ENCODE measurements at places on chromosomes 1 and 21.
A peak's percentile ranks its signal among the peaks of the same experiment; 100 is the strongest.

DNA sequence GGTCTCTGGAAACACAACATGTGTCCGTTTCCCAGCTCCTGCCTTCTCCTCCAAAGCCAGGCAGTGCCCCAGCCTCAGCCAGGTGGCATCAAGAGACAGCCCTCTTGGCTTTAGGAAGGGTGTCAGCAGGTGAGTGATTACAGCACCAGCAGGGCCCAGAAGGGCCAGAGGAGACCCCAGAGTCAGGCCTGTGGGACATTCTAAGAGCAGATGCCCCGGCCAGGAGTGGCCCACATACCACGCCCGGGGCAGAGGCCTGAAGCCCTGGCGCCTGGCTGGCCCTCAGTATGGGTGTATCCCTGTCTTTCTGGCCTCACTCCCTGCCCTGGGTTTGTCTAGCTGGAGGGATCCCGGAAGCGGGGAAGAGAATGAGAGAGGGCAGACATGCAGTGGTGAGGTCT lies 109.2 kb downstream of the CASZ1 start:
- DNase-seq: no peak

DNA sequence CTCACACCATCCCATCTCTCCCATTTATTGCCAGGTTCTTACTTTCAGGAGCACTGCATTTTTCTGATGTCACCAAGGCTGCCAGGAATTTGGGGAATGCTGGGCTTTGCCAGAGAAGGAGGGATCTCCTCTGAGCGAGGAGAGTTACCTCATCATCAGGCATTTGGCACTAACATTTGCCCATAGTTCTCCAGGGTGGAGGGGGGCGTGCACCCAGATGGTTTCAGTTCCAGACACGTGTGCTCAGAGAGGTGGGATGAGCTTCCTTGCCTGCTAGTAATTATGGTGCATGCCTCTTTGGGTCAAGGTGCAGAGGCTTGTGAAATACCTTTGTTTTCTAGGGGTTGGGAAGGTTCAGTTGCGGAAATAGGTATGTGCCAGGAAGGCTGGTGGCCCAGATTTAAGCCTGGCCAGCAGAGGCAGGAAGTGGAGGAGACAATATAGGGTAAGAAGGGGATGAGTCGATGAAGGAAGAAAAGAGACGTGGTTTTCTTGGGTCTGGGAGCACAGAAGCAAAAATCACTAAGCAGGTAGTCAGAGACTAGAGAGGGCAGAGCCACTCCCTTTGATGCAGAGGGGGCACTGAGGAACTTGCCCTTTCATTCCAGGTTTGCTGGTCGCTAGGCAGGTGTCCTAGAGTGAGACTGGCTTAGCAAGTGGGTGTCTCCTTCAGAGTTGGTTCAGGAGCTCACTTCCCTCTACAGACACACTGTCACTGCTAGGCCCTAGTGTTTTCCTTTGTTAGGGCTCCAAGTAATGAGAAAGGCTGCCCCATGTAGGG lies 7.2 kb downstream of the TUFT1 start:
- DNase-seq: no peak

DNA sequence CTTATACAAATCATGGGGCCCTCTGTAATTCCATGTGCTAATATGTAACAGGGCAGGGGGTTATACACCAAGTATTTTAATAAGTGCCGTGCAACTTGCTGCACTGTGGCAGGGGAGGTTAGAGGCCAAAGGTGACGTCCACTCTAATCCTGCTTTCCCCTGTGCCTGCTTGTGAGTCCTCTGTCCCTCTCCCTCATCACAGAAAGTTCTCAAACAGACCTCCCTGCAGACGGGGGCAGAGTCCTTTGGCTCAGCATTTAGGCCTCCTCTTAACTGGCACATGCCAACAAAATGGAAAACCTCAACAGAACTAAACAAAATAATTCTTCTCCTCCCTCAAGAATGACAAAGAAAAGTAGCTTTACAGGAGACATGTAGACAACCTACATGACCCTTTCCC lies 2.9 kb downstream of the RXRG start:
- peak; percentile 49 for DNase-seq

GRCh38 chr1:31259746-31260145 lies 20.1 kb upstream of the NKAIN1 start:
- no peak for DNase-seq

- DNase-seq: no peak
These were observed at the start of gene TNFAIP8L2 for GRCh38 chr1:151156515-151156819. TSS of gene TNFAIP8L2 (plus strand) at chr1:151156649. CDS start at chr1:151158698, 2,049 bp downstream.

DNA sequence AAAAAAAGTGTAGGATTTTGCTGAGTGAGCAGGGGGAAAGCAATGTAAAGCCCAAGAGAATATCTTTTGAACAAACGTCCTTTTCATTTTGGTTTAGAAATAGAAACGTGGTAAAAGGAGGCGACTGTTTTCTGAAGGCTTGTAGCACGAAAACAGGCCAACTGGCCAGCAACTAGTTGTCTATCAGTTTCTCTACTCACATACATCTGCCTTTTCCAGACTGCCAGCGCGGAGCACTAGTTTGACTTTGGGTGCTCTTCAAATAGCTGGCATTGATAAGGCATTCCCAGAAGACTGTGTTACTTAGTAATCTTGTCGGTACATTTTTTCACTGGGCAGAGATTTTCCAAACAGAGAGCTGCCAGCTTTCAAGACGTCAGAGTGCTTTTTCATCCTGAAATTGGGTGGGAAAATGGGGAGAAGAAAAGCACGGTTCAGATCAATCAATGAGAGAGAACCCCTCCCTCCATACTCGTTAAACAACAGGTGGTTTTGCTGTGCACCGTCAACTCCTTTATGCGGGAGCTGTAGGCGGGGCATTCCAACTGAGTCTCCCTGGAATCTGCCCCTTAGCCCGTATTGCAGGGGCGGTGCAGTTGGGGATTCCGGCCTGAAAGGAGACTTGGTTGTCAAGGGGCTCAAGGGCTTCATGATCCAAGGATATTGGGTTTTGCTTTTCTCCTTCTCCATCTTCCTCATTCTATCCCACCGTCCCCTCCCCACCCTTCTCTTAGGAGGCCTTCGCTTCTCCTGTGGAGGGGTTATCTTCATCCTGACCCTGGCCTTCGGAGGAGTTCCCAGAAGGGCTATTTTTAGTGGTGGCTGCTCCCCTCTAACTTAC lies 884 bp upstream of the LRRC8C start:
- DNase-seq: no peak

GRCh38 chr21:45854690-45855247 lies 126.8 kb upstream of the COL6A1 start:
- no peak for DNase-seq

- no peak for DNase-seq
These were observed 3.3 kb downstream of the DISP1 start for GRCh38 chr1:222818171-222818570.

- DNase-seq: no peak
These were observed 4.1 kb upstream of the NPPB start for GRCh38 chr1:11862890-11863289.

- no peak for DNase-seq
These were observed 25.6 kb downstream of the RGS1 start for GRCh38 chr1:192601143-192601542.

DNA sequence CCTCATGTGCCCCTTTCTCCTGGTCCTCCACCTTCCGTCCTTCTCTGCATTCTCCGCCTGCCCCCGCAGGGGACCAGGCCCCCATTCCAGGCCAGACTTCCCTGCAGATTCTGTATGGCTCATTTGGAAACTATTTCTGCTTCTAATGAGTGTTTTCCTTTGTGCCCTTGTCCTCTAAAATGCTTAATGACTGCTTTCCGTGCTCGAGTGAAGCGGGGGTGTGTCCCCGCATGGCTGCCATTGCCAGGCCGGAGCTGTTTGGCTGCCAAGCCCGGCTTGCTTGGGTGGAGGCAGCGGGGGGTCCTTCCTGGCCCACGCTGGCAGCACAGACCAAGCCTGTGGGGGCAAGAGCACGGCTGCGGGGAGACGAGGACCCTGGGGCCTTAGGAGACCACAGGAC lies 299.3 kb upstream of the VAMP3 start:
- no peak for DNase-seq

- no peak for DNase-seq
These were observed 5.2 kb upstream of the PLA2G2D start for GRCh38 chr1:20124456-20125057.

DNA sequence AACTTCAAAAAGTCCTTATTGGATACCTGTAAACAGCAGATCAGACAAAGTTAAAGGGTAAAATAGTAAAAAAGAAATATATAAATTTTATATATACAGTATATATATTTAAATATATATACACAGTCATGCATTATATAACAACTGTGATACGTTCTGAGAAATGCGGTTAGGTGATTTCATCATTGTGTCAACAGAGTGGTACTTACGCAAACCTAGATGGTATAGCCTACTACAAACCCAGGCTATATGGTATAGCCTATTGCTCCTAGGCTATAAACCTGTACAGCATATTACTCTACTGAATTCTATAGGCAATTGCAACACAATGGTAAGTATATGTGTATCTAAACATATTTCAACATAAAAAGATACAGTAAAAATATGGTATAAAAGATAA lies 222.7 kb downstream of the NUF2 start:
- DNase-seq: no peak

- DNase-seq: no peak
These were observed 119.0 kb downstream of the LEPR start for GRCh38 chr1:65539266-65540131.

DNA sequence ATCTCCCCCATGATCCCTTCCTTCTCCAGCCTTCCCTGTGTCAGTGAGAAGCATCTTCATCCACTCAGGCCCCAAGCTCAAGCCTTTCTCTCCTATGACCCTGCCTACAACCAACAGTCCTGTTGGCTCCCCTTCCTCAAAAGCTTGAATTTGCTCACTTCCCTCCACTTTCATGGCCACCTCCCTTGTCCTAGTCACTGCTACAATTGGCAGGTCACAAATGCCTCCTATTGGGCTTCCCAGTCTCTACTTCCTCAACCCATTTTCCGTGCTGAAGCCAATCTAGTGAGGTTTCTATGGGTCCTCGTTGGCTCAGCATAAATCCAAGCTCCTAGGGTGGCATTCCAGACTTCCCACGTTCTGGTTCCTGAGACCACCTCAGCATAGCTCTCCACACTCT lies 40.2 kb upstream of the SLC6A9 start:
- DNase-seq: no peak

GRCh38 chr1:207861442-207862177 lies 49.3 kb downstream of the CD34 start:
- DNase-seq: no peak

Data from vagina (tissue), 2 donors.